Mononuclear cell (primary cell): ENCODE measurements at places on chromosomes 6 and 20. TPM values are rescaled to one million over a fixed set of nuclear protein-coding genes. Genes with fewer than 3 reads are reported as not detected.

The KIF25 gene
- not detected for total RNA-seq

The PAX1 gene
- total RNA-seq: not detected

The SLA2 gene
- total RNA-seq: 25.3 TPM

The C20orf204 gene
- total RNA-seq: 2.9 TPM

The BCL2L1 gene
- 37.6 TPM for total RNA-seq

The COL20A1 gene
- total RNA-seq: not detected

The TIAM2 gene
- 2.8 TPM for total RNA-seq

The SYCP2L gene
- total RNA-seq: not detected

The TSHZ2 gene
- 21.3 TPM for total RNA-seq

The BFSP1 gene
- total RNA-seq: 0.84 TPM

The C6orf52 gene
- not detected for total RNA-seq
